ENCODE measurements at places on chromosomes 5 and 9.

DNA sequence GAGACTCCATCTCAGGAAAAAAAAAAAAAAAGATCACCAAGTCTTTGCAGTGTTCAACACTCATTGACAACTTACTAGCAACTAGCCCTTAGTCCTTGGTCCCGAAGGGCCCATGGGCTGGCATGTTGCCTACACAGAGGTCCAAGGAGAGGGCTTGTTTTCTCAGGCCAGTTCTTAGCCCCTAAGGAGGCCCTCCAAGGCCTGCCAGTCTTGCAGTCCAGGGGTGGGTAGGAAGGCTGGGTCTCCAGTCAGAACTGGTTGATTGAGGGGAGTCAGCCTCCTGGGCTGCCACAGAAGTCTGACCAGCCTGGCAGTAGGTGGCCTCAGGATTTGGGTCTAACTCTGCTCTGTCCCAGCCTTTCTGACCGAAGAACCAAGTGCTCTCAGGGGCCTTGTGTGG is 32.7 kb downstream of the IER5L start:
- no peaks in the 10 kb centered on the region for H3K36me3 ChIP-seq
- H3K4me3 ChIP-seq = no peak overlapping the region
- DNase-seq = no peak
- peaks cover 48% of the 10 kb centered on the region for H3K4me1 ChIP-seq
- H3K27me3 ChIP-seq = no peaks in the 10 kb centered on the region

DNA sequence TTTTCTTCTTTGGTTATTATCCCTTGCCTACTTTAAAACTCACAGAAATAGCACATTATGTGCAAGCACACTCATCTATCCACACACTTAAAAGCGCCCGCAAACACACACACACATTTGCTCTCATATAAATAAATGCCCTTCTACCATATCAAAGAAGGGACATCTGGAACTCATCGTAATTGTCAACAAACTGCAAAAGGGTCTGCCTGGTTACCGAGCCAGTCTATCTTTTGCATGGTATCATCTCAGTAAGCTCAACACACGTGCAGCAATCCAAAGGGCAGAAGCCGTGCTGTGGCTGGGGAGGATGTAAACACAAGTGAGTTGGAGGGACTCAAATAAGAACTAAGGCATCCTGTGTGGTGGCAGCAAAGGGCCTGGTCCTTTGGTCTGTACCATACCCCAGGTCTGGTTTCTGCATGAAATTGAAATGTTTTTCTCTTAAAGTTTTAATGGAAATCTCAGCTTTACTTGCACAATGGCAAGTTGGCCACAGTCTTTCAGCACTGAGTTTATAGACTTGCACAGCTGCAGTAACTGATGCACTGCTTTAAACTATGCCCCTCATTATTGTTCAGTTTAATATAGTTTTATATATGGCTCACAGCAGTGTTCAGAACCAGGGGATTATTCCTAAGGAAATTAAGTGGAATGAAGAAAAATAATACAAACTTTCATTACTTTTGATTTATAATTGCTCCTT is 331.0 kb downstream of the ADAMTS6 start:
- H3K4me1 ChIP-seq = peaks cover 4% of the 10 kb centered on the region
- H3K27ac ChIP-seq = no peak overlapping the region
- no peak for DNase-seq
- no peaks in the 10 kb centered on the region for H3K27me3 ChIP-seq

GRCh38 chr9:37923118-37923795 is 19.3 kb upstream of the SLC25A51 start:
- no peaks in the 10 kb centered on the region for H3K27me3 ChIP-seq
- H3K36me3 ChIP-seq = no peaks in the 10 kb centered on the region
- no peak overlapping the region for H3K4me3 ChIP-seq
- no peak for DNase-seq
- peaks cover 6% of the 10 kb centered on the region for H3K4me1 ChIP-seq
- H3K27ac ChIP-seq = no peak overlapping the region

GRCh38 chr5:91898019-91898418 is 514.9 kb upstream of the ARRDC3 start:
- no peaks in the 10 kb centered on the region for H3K4me1 ChIP-seq
- no peak overlapping the region for H3K27ac ChIP-seq
- no peak for DNase-seq
- no peaks in the 10 kb centered on the region for H3K36me3 ChIP-seq
- no peaks in the 10 kb centered on the region for H3K27me3 ChIP-seq
- no peak overlapping the region for H3K4me3 ChIP-seq

- no peak overlapping the region for H3K27ac ChIP-seq
- no peaks in the 10 kb centered on the region for H3K36me3 ChIP-seq
- peaks cover 12% of the 10 kb centered on the region for H3K4me1 ChIP-seq
- peak; percentile 67 for DNase-seq
Observed at GRCh38 chr9:2234371-2234893, 219.3 kb downstream of the SMARCA2 start.

GRCh38 chr5:100518377-100518776 is 16.8 kb upstream of the FAM174A start:
- no peak overlapping the region for H3K4me3 ChIP-seq
- H3K27ac ChIP-seq = no peak overlapping the region

DNA sequence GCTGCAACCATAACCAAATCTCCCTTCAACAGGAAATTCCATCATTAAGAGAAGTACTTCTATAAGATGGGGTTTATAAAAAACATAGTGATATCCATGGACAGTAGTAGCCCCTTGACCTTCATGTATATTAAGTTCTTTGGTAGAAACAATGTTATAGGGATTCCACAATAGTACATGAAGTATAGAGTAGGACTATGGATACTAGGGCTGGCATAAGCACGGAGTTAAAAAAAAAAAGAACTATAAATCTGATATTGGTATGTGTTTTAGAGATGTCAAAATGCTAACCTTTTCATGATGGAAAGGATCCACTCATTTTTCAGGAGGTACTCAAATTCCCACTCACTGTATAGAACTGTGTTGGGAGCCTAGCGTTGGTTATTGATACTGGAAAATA is 337.6 kb downstream of the FGF10 start:
- no peak for DNase-seq
- H3K4me1 ChIP-seq = no peaks in the 10 kb centered on the region
- H3K27ac ChIP-seq = no peak overlapping the region
- H3K4me3 ChIP-seq = no peak overlapping the region

DNA sequence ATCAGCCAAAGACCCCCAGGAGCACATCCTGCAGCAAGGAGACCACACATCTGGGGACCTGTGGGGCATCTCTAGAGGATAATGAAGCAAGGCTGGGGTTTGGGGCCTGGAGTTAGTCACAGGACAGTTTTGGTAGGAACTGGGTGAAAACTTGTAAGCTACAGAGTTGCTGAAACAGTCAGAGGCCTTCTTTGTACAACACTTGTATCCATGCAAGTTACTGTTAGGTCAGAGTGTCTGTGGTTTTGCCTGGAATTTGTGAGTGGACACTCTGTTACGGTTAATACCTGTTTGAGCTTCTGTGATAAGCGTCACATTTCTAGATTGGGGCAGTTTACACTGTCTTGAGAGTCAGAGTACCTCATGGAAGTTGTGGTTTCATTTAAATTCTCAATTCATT is 22.6 kb upstream of the ASPN start:
- no peak overlapping the region for H3K27ac ChIP-seq
- no peak for DNase-seq
- no peaks in the 10 kb centered on the region for H3K36me3 ChIP-seq
- H3K4me3 ChIP-seq = no peak overlapping the region

GRCh38 chr5:80177236-80177635 is 78.6 kb downstream of the SERINC5 start:
- no peak overlapping the region for H3K4me3 ChIP-seq
- peaks cover 53% of the 10 kb centered on the region for H3K4me1 ChIP-seq
- DNase-seq = no peak
- no peaks in the 10 kb centered on the region for H3K27me3 ChIP-seq

- no peak overlapping the region for H3K4me3 ChIP-seq
- no peaks in the 10 kb centered on the region for H3K4me1 ChIP-seq
- no peaks in the 10 kb centered on the region for H3K27me3 ChIP-seq
- DNase-seq = no peak
Observed at GRCh38 chr9:110276781-110277180, 20.5 kb upstream of the TXN start.

GRCh38 chr5:107269678-107270077 is 401.1 kb downstream of the EFNA5 start:
- no peak overlapping the region for H3K4me3 ChIP-seq
- H3K36me3 ChIP-seq = no peaks in the 10 kb centered on the region
- DNase-seq = no peak
- H3K4me1 ChIP-seq = no peaks in the 10 kb centered on the region

GRCh38 chr5:140551872-140552271 is 4.4 kb downstream of the EIF4EBP3 start:
- H3K4me3 ChIP-seq = no peak overlapping the region
- DNase-seq = no peak
- no peaks in the 10 kb centered on the region for H3K27me3 ChIP-seq
- H3K36me3 ChIP-seq = peaks cover 30% of the 10 kb centered on the region

DNA sequence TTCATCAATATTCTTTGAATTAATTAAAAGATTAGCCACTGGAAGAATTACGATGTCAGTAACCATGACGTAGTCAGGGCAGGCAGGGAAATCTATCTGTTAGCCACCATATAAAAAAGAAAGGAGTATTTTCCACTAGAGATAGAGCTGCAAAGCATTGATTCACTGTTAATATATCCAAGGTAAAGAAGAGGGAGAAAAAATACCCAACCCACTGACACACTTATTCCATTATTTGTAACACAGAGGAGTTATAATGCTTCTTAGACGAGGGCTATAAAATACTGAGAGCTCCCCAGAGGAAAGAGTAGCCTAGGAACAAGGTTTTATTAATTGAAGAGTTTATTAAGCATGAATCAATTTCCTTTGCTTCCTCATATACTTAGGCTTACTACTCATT is 382.2 kb upstream of the CDH6 start:
- no peaks in the 10 kb centered on the region for H3K36me3 ChIP-seq
- H3K4me1 ChIP-seq = no peaks in the 10 kb centered on the region
- no peak for DNase-seq
- no peak overlapping the region for H3K27ac ChIP-seq

- H3K4me1 ChIP-seq = no peaks in the 10 kb centered on the region
- no peaks in the 10 kb centered on the region for H3K36me3 ChIP-seq
- H3K27me3 ChIP-seq = no peaks in the 10 kb centered on the region
- no peak overlapping the region for H3K4me3 ChIP-seq
- DNase-seq = no peak
Observed at GRCh38 chr9:105842023-105842644, 147.8 kb downstream of the TMEM38B start.

DNA sequence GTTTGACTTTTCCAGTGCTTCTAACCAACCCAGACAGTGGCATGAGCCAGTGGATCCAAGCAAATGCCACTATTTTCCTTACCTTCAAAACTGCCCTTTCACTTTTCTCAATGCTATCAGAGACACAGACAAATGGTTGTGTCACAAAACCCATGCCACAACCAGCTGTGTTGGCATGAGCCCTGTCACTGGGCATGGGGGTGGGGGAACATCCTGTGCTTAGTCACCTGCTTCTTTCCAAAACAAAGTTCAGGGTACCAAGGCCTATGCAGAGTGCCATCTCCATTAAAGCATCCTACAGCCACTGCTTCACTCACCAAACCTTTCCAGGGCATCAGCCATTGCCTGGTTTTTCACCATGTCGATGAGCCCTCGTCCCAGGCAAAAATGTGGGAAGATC is 30.1 kb downstream of the NIPSNAP3B start:
- H3K27ac ChIP-seq = no peak overlapping the region
- no peak overlapping the region for H3K4me3 ChIP-seq
- H3K27me3 ChIP-seq = no peaks in the 10 kb centered on the region
- H3K36me3 ChIP-seq = no peaks in the 10 kb centered on the region
- DNase-seq = no peak

- DNase-seq = no peak
- H3K27ac ChIP-seq = no peak overlapping the region
- H3K4me3 ChIP-seq = no peak overlapping the region
- H3K4me1 ChIP-seq = no peaks in the 10 kb centered on the region
Observed at GRCh38 chr9:13284011-13284410, 4.5 kb upstream of the MPDZ start.

- H3K36me3 ChIP-seq = no peaks in the 10 kb centered on the region
- no peaks in the 10 kb centered on the region for H3K27me3 ChIP-seq
- DNase-seq = no peak
- no peaks in the 10 kb centered on the region for H3K4me1 ChIP-seq
- H3K27ac ChIP-seq = no peak overlapping the region
- H3K4me3 ChIP-seq = no peak overlapping the region
Observed at GRCh38 chr5:11037941-11038340, 276.9 kb upstream of the DAP start.

- DNase-seq = no peak
- no peaks in the 10 kb centered on the region for H3K36me3 ChIP-seq
- no peak overlapping the region for H3K4me3 ChIP-seq
- H3K27me3 ChIP-seq = no peaks in the 10 kb centered on the region
- H3K27ac ChIP-seq = no peak overlapping the region
- no peaks in the 10 kb centered on the region for H3K4me1 ChIP-seq
Observed at GRCh38 chr5:7714119-7714518, 136.8 kb downstream of the CFAP90 start.

Measured in adrenal gland (tissue), 19 donors.